ENCODE measurements at places on chromosomes 7 and 10. TPM values are rescaled to one million over a fixed set of nuclear protein-coding genes. Genes with fewer than 3 reads are reported as not detected.

The TSPAN12 gene
- 19.0 TPM for total RNA-seq

DNA sequence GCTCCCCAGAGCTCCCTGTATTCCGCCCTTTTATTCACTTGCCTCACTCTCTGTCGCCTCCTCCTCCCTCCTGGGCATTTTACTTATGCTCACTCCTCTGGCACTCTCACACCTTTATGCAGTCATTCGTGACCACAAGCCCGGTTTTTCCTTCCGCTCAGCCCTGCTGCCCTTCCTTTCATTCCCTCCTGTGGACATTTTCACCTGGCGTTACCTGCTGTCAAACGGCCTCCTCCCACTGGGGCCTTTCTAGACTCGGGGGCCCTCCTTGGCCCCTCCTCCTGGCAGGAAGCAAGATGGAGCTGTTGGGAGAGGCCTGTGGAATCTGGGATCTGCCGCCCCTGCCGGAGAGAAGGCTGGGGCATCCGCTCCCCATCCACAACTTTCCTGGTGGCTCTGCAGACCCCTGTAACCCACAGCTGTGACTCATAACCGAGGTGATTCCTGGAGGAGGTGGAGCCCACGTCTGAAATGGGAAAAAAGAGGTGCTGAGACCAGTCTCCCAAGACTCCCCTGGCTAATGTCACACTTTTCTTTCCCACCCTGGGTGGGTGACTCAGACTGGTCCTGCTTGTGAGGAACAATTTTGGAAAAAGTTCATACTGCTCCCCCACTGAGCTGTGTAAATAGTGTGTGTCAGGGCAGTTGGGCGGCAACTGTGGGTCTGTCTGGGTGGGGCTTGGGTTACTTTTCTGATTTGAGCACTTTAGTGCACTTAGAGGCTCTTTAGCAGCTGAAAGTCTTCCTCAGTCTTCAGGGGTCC lies 1.2 kb downstream of the VCL start:
- DNase-seq: peak; percentile 84

DNA sequence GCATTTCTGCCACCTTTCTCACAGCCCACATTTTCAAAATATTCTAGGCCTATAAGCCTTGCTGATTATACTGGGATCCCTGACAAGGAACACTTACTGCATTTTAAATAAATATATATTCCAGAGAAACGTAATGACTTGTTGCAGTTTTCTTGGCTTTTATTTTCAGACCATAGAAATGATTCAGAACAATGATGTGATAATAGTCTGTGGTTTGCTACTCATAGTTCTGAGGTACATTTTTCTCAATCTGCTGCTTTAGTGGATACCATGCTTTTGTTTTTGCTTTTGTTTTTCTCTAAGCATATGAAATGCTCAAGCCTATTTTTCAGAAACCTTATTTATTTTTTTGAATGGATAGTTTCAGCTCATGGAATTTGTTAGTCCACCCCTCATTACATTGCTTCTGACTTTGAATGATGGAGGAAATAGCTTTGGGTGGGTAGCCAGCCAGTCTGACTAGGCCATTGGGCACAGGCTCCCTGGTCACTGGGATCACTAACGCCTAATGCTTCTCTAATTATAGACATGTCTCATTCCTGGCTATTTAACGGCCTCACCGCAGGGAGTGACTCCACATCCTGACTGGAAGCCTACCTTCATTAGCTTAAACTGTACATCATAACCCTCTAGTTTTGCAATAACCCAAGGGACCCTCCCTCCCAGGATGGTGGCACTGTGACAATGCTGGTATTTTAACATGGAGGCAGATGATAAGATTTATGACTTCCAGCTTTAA lies 66.1 kb downstream of the MBL2 start:
- DNase-seq: no peak

The SYT15B gene
- total RNA-seq: 0.18 TPM

- no peak for DNase-seq
Observed at GRCh38 chr10:132420981-132421846, 24.2 kb downstream of the PWWP2B start.

DNA sequence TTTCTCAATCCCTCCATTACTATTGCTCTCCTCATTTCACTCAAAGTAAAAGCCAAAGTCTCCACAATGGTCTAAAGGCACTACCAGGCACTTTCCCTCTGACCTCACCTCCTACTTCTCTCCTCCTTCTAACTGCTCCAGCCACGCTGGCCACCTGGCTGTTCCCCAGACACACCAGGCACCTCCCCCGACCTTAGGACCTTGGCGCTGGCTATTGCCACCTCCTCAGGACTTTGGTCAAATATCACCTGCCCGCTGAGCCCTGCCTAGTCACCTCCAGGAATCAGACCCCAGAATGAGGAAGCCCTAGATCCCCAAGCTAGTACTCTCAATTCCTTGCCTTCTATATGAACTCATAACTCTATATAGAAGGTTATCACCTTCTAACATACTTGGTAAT lies 66.2 kb upstream of the STEAP1B start:
- DNase-seq: no peak

DNA sequence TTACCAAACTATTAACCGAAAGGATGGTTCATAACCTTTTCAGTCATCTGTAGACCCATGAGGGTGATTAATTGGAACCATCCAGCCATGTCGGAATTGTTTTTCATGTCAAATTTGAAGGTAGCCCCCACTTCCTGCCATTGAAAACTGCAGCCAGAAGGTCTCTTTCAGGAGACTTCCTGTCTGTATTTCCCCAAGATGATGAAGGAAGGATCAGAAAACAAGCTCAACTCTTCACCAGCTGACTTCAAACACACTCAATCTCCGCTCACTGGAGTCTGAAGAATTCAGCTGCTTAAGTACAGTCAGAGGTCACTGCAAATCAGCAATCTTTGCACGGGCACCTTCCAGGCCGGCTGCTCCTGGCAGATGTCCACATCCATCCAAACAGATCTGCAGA lies 291.7 kb upstream of the NPVF start:
- DNase-seq: no peak

The CLRN3 gene
- total RNA-seq: not detected

DNA sequence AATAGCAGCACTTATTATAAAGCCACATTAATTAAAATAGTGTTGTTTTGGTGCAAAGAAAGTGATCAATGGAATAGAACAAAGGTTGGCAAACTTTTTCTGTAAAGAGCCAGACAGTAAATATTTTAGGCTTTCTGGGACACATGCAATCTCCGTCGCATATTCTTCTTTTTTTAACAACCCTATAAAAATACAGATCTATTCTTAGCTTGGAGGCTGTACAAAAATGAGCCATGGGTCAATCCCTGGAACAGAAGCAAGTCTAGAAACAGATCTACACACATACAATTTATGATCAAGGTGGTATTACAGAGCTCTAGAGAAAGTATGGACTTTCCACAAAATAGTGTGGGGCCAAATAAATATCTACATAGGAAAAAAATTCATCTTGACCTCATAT lies 71.8 kb downstream of the ARHGAP21 start:
- no peak for DNase-seq

- peak; percentile 98 for DNase-seq
Observed at GRCh38 chr7:108000875-108001763, 1.8 kb downstream of the LAMB1 start.

The CPA2 gene
- total RNA-seq: not detected

DNA sequence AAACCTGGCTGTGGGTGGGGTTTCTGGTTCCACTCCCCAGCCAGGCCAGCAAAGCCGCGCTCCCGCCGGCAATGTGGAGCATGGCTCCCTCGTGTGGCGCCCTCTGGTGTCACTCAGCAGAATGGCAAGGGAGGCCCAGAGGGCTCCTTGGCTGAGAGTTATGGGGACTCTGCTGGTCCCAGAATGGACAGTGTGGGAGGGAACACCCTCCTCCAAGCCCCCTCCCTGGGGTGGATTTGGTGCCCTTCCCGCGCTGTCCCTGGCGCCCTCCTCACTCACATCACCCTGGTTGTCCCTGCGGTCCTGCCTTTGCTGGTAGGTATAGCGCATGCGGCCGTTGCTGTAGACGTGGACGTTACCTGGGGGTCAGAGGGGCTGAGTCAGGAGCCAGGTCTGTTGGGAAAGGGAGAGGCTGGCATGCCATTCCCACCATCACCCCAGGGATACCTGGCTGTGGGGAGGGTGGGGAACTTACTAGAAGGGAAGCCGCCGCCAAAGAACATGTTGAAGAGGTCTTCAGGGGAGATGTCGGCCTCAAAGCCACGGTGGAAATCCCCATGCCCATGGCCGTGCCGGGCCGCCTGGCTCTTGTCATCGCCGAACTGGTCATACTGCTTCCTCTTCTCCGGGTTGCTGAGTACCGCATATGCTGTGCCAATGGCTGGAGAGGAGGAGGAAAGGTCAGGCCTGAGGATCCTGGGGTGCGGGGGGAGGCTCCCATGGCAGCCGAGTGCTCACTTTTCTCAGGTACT lies 14.0 kb downstream of the DNAJB12 start:
- DNase-seq: peak; percentile 53

- DNase-seq: no peak
Observed at GRCh38 chr10:116702165-116702564, 40.2 kb downstream of the HSPA12A start.
